ENCODE measurements at places on chromosomes 7 and 10.

DNA sequence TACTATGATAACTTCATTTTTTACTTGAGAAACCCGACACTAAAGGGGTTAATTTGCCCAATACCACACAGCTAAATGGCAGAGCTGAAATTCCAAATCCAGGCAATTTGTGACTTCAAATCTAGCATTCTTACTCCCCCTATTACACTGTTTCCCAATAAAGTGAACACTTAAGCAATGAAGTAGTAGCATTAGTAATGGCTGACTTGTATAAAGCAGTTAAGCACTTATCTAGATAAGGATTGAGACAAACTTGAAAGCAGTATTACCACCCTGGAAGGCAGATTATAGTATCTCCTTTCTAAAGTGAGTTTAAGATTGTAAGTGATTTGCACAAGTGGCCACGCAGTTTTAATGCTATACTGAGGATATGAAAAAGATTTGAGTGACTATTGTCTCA is 39.3 kb downstream of the WASL start:
- no peak for DNase-seq

DNA sequence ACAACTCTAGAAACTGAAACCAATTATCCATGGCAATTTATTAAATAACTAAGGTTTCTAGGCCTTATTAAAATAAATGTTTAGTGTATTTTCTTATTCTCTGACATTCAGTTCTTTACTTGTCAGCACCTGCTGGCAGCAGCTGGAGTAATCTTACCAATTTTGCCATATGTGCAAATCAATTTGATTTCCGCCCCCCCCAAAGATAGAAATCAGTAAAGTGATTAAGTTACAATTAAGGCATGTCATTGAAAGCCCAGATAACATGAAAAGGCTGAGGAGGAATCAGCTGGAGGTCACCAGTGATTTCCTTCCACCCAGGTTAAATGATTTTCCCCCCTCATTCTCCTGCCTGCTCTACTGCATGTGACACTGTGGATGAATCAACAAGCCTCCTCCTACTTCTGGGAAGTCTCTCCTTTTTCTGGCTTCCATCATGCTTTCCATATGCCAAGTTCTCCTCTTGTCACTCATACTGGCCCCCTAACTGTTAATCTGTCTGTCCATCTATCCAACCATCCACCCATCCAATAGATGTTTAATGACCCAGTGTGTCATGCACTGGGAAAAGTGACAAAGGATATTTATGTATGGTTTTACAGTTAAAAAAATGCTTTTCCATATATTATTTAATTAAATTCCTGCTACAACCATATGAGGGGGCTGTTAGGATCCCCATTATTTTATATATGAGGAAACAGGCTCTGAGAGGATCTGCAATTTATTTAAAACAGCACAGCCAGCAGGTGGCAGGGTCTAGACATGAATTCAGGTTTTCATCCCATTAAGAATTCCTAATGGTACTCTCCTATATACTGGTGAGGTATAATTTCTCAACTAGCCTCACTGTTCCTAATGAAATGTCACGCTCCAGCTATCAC is 116.5 kb downstream of the ATXN7L1 start:
- peak; percentile 32 for DNase-seq

- no peak for DNase-seq
Observed at GRCh38 chr7:104096683-104097082, 107.2 kb upstream of the RELN start.

DNA sequence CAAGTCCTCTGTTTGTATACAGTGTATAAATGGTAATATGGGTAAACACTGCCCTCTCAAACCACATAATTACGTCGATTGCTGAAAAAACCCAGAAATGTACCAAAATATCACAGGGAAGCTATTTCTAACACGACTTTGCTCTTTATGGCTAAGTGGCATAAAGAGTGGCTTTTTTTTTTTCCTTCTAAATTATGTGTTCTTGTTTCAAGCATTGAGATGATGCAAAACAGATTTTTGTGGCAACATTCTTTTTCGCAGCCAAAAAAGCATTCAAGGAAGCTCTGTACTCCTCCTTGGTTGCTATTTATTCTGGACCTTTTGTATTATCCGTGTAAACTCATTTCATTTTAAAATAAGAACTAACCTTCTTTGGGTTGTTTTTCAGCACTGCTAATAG is 138.9 kb downstream of the VTI1A start:
- DNase-seq = no peak

DNA sequence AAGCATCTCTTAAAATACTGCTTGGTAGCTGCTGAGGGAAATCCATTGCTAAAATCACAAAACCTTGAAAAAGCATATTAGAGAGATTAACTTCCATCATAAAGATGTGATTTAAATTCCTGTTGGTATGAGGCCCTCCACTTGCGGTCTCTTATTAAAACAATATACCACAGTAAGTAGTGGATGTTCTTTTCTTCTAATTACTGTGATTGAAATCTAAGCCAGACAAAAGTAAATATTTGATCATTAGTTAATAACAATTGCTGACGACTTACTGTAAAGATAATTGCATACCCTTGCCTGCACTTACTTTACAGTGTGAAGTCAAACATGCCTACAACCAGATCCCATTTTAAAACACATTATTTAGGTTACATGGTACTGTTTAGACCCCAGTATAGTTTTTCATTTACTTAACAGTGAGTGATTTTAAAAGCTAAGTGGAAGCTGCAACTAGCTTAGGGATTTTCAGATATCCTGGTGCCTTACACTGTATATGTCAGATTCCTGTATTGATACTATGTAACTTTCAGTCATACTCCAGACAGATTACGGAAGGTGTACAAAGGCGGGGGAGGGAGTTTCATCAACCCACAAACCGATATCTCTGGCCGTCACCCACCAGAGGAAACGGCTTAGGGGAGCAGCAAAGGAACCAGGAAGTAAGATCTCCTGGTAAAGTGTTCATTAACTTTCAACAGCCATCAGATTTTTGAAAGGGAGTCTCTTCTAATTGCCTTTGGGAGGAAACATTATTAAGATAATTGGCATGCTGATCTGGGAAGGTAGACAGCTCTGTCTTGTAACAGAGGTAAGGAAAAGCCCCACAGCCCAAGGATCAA is 986 bp downstream of the NRP1 start:
- peak; percentile 26 for DNase-seq

DNA sequence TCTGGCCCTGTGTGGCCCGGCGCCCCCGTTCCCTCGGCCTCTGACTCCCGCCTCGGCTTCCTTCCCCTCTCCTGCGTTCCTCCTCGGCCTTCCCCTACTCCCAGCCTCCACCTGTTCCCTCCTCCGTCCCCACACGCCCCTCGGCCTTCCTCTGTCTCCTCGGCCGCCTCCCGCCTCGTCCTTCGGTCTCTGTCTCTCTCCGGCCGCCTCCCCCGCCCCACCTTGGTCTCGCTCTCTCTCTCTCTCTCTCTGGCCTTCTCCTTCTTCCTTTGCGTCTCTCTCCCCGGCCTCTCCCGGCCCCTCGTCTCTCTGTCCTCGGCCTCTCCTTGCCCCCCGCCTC is 588 bp downstream of the GET4 start:
- DNase-seq = no peak

- DNase-seq = no peak
Observed at GRCh38 chr10:30973737-30974136, 57.9 kb downstream of the ZNF438 start.

DNA sequence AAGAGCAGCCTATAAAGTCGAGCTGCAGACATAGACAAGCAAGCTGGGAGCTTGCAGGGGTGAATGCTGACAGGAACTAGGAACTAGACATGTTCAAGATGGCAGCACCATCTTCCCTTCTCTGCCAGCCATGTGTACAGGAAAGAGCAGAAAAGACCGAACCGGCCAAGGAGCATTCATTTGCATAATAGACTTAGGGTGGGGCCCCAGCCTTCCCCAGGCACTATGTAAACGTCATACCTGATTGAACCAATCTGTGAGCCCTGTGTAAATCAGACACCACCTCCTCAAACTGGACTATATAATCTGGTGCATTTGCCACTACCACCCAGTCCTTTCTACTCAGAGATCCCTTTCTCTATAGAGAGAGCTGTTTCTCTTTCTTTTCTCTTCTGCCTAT is 106.9 kb upstream of the FAM3C start:
- no peak for DNase-seq

DNA sequence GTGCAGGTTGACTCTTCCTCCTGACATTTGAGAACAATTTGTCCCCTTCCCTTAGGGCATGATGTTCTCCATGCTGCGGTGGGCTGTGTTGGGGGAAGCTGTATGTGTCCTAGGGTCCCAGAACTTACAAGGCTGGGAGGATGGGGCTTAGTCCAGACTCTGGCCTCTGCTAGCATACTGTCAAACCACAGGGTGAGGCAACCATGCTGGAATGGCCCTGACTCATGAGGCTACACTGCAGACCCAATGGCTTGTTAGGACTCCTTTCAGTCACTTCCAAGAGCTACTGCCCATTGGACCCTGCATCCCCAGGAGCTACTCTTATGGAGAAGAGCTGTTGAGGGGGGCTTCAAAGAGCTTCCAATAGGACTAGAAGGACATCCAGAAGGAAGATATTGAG is 20.1 kb upstream of the FAM170B start:
- DNase-seq = no peak

DNA sequence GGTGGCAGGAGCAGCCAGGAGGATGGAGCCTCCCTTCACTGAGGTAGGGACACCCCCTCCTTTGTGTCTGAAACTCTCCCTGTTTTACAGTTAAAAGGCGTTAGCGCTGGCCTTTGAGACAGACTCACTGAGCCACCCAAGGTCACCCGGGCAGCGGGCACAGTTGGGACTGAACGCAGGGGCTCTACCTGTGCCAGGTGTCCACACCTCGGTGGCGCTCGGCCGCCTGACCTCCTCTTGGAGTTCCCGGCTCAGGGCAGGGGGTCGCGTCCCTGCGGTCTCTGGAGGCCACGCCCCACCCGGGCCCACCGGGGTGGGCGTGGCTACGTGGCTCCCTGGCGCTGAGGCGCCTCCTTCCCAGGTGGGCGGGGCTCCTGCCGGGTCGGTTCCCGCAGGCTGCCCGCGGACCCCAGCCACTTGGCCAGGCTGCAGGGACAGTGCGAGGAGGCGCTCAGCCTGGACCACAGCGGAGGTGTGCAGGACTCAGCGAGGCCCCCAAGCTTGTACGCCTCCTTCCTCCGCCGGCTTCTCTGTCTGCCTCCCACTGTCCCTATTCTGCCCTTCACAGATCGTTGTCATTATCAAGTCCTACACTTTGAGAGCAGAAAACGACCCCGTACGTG is 39.9 kb upstream of the LEP start:
- no peak for DNase-seq

DNA sequence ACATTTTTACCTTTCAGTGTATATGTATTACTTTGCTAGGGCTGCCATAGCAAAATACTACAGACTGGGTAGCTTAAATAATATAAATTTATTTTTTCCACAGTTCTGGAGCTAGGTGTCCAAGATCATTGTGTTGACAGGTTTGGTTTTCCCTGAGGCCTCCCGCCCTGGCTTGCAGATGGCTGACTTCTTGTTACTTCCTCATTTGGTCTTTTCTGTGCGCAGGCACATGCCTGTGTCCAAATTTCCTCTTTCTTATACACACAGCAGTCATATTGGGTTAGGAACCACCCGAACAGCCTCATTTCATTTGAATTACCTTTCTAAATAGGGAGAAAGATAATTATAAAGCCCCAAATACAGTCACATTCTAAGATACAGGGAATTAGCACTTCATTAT is 521.6 kb upstream of the SORCS1 start:
- peak; percentile 40 for DNase-seq

- no peak for DNase-seq
Observed at GRCh38 chr7:130309986-130310385, 17.0 kb downstream of the CPA4 start.

- DNase-seq = no peak
Observed at GRCh38 chr10:61733358-61733940, 70.7 kb downstream of the CABCOCO1 start.

- no peak for DNase-seq
Observed at GRCh38 chr10:97475936-97476594, 22.2 kb downstream of the MMS19 start.

- no peak for DNase-seq
Observed at GRCh38 chr10:49446031-49446430, 50.1 kb upstream of the DRGX start.

DNA sequence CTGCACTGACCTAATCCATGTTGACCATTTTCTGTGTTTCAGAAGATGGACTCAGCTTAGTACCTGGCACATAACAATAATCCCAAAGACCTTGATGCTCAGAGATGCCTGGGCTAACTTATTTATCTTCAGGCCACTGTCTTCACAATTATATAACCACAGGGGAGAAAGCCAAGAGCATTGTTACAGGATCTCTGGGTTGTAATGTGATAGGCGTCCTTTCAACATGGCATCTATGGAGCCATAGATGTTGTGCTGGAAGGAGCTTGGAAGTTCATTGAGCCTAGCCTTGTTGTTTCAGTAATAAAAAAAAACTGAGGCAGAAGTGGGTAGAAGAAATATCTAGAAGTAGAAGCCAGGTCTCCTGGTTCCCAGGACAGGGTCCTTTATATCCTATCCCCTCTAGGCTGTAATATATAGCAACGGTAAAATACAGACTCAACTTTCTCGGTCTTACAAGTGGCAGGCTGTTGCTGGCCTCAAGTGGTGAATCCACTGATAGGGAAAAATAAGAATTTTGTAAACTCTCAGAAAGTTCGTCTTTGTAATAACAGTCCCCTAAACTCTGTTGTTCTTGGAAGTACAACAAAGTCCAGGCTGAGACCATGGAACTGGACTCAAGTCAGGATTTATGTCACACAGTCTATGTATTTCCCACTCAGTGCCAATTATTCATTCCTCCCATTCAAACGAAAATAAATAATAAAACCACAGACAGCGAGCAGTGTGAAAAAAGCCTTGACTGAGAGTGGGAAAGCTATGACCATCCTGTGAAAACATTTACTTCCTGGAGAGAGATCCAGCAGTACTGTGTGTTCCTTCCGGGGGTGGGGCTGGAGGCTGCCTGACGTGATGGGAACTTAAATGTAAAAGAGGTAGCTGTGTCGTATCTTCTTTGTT is 277.6 kb downstream of the REEP3 start:
- no peak for DNase-seq

- DNase-seq = no peak
Observed at GRCh38 chr10:10804998-10805740, 212.5 kb upstream of the CELF2 start.

GRCh38 chr10:71812016-71812912 is 38.8 kb downstream of the PSAP start:
- peak; percentile 77 for DNase-seq

GRCh38 chr7:18363751-18364380 is 131.7 kb upstream of the HDAC9 start:
- no peak for DNase-seq

- no peak for DNase-seq
Observed at GRCh38 chr10:86023931-86024280, 342.7 kb downstream of the GRID1 start.

DNA sequence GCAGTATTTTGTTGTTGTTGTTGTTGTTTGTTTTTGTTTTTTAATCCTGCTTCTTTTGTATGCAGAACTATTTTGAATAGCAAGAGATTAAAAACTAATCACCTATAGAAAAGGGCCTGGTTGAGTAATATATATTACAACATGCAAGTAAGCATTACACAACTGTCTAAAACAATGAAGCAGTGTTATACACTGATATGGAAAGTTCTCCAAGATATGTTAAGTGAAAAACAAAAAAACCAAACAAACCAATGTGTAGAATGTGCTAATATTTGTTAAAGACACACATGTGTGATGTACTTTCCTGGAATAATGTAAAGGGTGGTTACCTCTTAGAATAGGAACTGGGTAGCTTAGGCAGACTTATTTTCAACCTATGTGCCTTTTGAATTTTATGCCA is 117.4 kb downstream of the ZNF365 start:
- no peak for DNase-seq
